ENCODE measurements at places on chromosomes 1 and 21.

GRCh38 chr1:110874324-110875215 lies 1.6 kb downstream of the CD53 start:
- DNase-seq, result no peak

GRCh38 chr1:163161841-163162240 lies 40.9 kb downstream of the RGS5 start:
- no peak for DNase-seq

GRCh38 chr1:94722181-94722580 lies 98.0 kb upstream of the SLC44A3 start:
- no peak for DNase-seq

GRCh38 chr1:8032366-8032910 lies 6.3 kb upstream of the ERRFI1 start:
- DNase-seq, result no peak

- no peak for DNase-seq
Observed at GRCh38 chr1:23211955-23212354, 5.3 kb downstream of the HTR1D start.

- DNase-seq, result no peak
Observed at GRCh38 chr1:110253213-110253612, 43.1 kb downstream of the KCNC4 start.

GRCh38 chr1:14392859-14393365 lies 205.6 kb upstream of the KAZN start:
- DNase-seq, result no peak

GRCh38 chr1:232894436-232894835 lies 56.0 kb upstream of the NTPCR start:
- no peak for DNase-seq

- no peak for DNase-seq
Observed at GRCh38 chr1:237205400-237206064, 163.5 kb downstream of the RYR2 start.

DNA sequence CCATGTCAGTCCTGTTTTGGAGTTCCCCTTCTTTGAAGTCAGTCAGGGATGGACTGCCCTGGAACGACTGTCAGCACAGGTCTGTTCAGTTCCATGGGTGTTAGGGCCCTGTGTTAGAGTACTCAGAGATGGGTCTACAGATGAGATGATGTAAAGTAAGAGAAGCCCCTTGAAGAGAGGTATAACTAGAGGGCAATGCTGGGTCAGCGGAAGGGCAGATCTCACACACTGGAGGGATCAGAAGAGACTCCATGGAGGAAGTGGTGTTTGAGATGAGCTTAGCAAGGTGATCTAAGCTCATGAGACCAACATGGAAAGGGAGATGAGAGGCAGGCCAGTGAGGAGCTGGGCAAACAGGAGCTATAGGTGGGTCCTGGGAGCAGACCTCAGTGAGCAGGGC lies 7.6 kb downstream of the PPFIA4 start:
- DNase-seq, result no peak

DNA sequence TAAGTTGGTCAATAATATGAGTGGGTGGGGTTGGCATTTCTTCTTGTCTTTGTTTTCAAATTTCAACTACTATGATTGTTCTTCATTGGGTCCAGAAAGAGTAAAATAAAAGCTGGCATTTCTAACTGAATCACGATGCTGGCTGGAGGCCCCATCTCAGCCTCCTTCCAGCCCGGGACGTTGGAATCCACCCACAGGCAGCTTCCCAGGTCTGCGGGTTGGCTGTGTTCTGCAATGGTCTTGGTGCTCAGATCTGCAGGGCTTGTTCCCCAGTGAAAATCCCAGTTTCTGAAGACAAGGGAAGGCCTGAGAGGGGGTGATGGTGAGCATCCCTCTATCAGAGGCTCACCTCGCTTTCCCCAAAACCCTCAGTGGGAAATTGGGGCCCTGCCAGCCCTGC lies 54.7 kb upstream of the ARHGEF16 start:
- no peak for DNase-seq

DNA sequence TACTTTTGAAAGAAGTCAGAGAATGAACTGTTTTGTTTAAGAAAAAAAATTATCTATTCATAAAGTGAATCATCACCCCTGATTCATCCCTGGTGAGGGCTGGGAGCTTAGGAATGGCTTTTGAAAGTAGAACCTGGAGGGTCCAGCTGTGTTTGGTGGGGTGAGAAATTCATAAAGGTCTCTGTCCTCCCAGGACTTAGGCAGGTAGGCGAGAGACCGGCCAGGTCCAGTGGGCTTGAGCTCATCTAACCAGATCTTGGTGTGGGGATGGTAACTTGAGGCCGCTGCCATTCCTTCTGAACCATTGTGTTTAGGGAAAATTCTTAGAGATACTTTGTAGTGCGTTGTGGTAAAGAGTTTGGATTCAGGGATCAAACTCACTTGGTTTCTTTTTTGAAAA lies 156.8 kb upstream of the TNR start:
- DNase-seq, result no peak

DNA sequence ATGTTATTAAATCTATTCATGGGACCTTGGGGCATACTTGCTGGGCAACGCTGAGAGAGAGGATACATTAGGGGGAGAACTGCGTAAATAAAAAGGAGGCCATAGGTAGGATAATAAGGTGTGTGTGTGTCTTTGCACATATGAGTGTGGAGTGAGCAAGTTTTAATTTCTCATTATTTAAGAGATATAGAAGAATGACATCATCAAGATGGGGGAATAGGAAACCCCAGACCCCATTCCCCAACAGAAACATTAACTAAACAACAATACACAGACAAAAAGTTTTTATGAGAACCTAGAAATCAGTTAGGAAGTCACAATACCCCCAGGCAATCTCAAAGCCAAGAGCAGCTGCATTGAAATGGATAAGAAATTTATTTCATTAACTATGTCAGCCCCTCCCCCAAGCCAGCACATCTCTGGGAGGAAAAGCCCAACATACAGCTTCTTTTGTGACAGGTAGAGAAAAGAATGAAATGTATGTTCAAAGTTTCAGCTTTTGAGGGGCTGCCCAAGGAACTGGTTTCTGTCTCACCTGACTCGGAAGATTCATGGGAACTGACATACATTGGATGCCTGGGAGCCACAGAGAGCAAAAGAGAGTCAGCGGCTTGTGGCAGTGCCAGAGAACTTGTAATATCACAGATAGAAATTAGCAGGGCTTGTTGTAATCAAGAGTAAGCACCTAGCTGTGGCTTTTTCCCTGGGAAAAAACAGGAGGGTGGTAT lies 234.3 kb upstream of the NFIA start:
- DNase-seq, result no peak

GRCh38 chr1:118254001-118254400 lies 69.0 kb upstream of the SPAG17 start:
- no peak for DNase-seq

DNA sequence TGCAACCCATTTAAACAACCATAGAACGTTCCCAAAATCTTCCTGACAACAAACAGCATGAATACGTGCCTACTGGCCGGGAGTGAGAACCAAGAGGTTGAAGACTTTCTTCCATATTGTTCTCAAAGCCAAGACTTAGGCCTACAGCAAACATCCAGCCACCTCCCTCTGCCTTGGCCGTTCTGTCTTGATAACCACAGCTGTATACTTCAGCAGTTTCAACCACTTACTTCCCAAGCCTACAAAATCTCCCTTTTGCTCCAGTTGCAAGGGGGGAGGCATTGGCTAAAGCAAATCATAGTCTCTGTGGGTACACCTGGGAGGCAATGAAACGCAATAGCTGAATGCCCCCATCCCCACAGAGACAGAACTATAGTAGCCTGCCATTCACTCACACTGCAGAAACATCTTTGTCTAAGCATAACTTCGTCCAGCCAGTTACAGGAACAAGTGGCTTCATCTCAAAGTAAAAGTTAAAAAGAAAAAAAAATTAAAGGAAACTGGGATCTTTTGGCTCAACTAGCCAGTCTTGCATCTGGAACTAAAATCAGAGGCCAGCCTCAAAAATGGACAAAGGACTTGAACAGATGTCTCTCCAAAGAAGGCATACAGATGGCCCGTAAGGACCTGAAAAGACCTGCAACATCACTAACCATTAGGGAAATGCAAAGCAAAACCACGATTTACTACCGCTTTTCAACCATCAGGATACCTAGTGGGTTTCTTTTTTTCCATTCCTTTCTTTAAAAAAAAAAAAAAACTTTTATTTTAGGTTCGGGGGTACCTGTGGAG lies 186.0 kb downstream of the PSMG1 start:
- DNase-seq, result no peak

GRCh38 chr1:10802944-10803715 lies 6.7 kb upstream of the CASZ1 start:
- DNase-seq, result no peak

GRCh38 chr21:17085707-17086106 lies 427.1 kb upstream of the CXADR start:
- DNase-seq, result no peak

DNA sequence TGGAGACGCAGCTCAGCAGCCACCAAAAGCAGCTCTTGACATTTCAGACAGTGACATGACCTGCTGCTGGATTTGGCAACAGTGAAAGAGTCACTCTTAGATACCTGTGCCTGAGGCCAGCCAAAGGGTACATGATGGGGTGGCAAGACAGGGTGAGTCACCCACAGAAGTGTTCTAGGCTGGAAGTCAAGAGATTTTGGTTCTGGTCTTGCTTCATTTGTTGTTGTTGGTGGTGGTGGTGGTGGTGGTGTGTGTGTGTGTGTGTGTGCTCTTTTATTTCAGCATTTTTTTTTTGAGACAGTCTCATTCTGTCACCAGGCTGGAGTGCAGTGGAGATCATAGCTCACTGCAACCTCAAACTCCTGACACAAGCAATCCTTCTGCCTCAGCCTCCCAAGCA lies 25.8 kb downstream of the SHISAL2A start:
- DNase-seq, result no peak

DNA sequence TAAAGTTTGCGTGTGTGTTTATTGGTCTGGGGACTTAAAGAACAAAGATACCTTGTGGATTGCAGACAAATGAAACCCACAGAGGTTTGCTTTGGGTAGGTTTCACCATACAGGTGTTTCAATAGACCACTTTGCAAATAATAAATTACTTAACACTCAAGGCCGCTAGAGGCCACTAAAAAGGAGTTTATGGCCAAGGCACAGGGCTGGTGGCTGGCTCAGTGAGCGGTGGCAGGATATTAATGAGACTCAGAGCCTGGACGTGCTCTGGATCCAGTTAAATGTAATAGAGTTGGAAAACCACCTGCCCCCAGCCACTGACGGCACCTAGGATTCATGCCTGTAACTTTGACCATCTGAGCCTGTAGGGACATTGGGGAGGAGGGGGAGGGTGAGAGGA lies 44.5 kb downstream of the LRRC38 start:
- no peak for DNase-seq

- no peak for DNase-seq
Observed at GRCh38 chr1:99456536-99456935, 189.4 kb upstream of the PALMD start.

GRCh38 chr1:8384577-8384976 lies 66.7 kb downstream of the SLC45A1 start:
- DNase-seq, result no peak

- no peak for DNase-seq
Observed at GRCh38 chr1:217620814-217621213, 10.1 kb downstream of the GPATCH2 start.

DNA sequence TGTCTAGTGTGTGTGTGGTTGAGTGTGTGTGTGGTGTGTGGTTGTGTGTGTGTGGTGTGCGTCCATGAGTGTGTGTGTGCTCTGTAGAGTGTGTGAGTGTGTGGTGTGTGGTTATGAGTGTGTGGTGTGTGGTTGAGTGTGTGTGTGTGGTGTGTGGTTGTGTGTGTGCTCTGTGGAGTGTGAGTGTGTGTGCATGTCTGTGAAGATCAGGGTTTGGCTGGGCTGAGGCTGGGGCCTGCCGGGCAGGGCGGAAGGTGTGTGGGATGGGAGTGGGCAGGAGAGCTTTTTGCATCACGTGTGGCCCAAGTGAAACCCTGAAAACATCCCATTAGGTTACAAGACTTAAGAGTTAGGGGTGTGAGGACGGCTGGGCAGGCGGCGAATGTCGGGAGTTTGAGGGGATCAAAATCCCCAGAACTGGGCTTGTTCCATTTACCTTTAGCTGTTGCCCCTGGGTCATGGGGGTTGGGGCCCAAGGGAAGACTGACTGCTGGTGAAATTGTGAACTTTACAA lies 2.9 kb upstream of the FCMR start:
- no peak for DNase-seq

DNA sequence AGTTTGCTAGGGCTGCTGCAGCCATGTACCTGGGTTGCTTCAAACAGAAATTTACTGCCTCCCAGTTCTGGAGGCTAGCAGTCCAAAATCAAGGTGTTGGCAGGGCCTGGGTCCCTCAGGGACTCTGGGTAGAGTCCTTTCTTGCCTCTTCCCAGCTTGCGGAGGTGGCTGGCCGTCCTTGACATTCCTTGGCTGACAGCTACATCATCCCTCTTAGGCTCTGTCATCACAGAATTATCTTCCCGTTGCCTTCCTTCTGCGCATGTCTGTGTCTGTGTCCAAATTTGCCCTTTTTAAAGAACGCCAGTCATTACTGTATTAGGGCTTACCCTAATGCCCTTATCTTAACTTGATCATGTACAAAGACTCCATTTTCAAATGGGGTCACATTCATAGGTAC lies 37.6 kb upstream of the PGBD5 start:
- DNase-seq, result no peak

Data from activated CD4-positive, alpha-beta T cell treated with anti-CD3 and anti-CD28 coated beads for 24 hours (primary cell).